Germinal center (tissue), 1 donor: ENCODE measurements at places on chromosomes 6 and 20.

DNA sequence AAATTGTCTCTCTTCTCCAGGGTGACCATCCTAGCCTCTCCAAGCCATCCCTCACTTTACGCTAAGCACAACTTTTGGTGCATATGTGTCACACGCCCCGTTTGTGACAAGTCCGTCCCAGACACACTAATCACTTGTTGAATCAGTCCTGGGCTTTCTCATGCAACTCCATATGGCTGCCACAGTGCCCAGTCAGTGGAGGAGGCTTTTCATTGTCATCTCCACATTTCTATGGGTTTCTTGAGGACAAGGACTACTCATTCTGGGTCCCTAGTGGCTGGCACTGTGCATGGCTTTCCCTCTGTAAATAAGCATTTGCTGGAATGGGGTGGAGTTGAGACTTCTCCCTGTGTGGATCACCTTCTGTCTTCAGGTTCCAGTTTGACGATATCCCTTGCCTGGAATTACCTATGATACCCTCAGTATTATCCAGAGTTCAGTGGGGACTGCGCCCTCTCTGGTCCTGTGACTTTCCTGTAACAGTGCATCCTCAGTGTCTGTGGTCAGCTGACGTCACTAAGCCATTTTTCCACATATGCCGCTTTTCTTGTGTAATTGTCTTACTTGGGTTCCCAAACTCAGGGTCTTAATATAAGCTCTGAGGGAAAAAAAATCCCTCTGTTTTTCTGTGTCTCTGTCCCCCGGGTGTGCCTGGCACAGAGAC lies 59.8 kb upstream of the MYL9 start:
- DNase-seq, result no peak

- peak; percentile 18 for DNase-seq
These were observed 184.2 kb upstream of the BMP2 start for GRCh38 chr20:6583134-6583738.

- DNase-seq, result no peak
These were observed 971 bp downstream of the RBCK1 start for GRCh38 chr20:408843-409696.

DNA sequence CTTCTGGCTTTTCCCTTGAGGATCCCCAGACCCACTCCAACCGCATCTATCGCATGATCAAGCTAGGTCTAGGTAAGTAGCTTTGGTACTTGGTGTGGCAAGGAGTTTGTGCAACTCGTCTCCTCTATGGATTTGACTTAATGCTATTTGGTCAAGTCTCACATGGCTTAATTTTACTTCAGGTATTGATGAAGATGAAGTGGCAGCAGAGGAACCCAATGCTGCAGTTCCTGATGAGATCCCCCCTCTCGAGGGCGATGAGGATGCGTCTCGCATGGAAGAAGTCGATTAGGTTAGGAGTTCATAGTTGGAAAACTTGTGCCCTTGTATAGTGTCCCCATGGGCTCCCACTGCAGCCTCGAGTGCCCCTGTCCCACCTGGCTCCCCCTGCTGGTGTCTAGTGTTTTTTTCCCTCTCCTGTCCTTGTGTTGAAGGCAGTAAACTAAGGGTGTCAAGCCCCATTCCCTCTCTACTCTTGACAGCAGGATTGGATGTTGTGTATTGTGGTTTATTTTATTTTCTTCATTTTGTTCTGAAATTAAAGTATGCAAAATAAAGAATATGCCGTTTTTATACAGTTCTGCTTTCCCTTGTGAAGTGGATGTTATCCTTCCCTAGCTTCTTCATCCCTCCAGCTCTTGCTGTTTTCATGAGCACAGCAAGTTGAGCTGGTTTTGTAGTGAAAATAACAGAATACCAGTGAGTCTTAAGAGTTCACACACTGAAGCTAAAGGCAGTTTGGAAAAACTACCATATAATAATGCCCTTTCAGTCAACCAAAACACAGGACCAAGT lies 3.8 kb downstream of the SLC35B2 start:
- DNase-seq, result no peak

DNA sequence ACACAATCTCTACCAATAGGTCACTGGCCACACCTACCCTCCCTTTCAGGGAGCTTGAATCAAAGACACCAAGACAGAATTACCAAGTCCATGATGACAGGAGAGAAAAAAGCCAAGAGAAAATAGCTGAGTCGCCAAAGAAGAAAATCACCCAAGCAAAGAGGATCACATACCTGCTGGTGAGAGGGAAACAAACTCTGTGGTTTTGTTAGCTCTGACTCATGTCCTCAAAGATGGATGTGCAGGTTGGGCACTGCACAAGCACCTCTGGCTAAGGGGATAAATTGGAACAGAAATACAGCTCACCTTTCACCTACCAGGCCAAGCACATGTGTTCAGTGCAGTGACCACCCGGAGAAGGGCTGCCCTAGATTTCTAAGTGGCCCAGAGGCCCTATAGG lies 114.8 kb downstream of the TFAP2A start:
- no peak for DNase-seq

- no peak for DNase-seq
These were observed 57.7 kb downstream of the PPP1R14C start for GRCh38 chr6:150200428-150201100.

DNA sequence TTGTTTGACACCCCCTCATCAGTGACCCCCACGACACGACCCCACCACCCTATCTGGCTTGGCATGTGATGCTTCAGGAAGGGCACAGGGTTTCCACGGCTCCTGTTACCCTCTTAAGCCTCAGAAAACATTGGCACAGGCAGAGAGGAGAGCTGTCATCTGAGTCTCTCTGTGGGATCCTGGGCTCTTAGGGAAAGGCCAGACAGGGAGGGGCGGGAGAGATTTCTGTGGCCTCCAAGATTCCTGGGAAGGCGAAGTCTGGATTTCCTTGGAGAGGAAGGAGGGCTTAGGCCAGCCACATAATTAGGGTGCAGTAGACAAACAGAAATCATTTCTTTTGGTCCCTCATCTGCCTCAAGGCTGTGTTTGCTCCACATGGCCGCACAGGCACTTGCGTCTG lies 191.6 kb upstream of the SNX9 start:
- no peak for DNase-seq

GRCh38 chr6:26311012-26311384 lies 54.0 kb upstream of the BTN3A2 start:
- DNase-seq, result no peak

GRCh38 chr6:168695701-168696100 lies 254.7 kb downstream of the SMOC2 start:
- no peak for DNase-seq

DNA sequence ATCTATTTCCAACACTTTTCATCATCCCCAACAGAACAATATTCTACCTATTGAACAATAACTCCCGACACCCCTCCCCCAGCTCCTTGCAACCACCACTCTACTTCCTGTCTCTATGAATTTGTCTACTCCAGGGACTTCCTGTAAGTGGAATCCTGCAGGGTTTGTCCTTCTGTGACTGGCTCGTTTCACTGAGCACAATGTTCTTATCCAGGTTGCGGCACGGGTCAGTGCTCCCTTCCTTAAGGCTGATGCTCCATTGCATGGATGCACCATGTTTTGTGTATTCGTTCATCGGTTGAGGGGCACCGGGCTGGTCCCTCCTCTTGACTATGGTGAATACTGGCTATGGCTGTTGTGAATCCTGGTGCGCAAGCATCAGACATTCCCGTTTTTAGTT lies 163.2 kb downstream of the TBXT start:
- no peak for DNase-seq

- no peak for DNase-seq
These were observed 96.5 kb upstream of the SCP2D1 start for GRCh38 chr20:18717062-18717461.

GRCh38 chr6:100554228-100554627 lies 89.5 kb upstream of the SIM1 start:
- DNase-seq, result no peak

GRCh38 chr6:149032599-149033405 lies 284.7 kb upstream of the TAB2 start:
- DNase-seq, result peak; percentile 47

- peak; percentile 87 for DNase-seq
These were observed 15.7 kb upstream of the HLA-A start for GRCh38 chr6:29926413-29927274.

DNA sequence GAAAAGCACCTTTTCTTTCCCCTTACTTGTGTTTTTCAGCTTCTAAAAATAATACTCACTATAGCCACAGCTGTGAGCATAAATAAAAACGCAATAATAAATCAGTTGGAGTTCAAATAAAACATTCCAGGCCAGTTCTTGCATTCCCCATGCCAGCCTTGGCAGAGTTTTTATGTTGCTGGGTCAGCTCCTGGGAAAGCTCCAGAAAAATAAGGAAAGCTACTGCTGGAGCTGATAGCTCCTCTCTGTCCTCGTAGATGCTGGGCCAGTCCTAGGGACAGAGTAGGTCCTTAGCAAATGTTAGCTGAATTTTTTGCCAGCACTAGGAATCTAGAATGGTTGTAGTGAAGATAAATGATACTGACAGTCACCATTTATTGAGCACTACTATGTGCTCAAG lies 389.0 kb upstream of the SYNCRIP start:
- no peak for DNase-seq

GRCh38 chr6:5905431-5906339 lies 101.0 kb downstream of the NRN1 start:
- DNase-seq, result no peak

GRCh38 chr6:125393449-125393858 lies 91.7 kb upstream of the HDDC2 start:
- DNase-seq, result no peak

- peak; percentile 88 for DNase-seq
These were observed 9.2 kb downstream of the ITPA start for GRCh38 chr20:3218307-3218988.

GRCh38 chr20:35791821-35792220 lies 20.0 kb downstream of the PHF20 start:
- no peak for DNase-seq
